ENCODE measurements at places on chromosomes 7 and 10. TPM values are rescaled to one million over a fixed set of nuclear protein-coding genes. Genes with fewer than 3 reads are reported as not detected.

Gene CLDN3
- polyA plus RNA-seq: 0.20 TPM

Gene FGL2
- 13.1 TPM for polyA plus RNA-seq

Gene GSTO1
- polyA plus RNA-seq: 38.6 TPM

DNA sequence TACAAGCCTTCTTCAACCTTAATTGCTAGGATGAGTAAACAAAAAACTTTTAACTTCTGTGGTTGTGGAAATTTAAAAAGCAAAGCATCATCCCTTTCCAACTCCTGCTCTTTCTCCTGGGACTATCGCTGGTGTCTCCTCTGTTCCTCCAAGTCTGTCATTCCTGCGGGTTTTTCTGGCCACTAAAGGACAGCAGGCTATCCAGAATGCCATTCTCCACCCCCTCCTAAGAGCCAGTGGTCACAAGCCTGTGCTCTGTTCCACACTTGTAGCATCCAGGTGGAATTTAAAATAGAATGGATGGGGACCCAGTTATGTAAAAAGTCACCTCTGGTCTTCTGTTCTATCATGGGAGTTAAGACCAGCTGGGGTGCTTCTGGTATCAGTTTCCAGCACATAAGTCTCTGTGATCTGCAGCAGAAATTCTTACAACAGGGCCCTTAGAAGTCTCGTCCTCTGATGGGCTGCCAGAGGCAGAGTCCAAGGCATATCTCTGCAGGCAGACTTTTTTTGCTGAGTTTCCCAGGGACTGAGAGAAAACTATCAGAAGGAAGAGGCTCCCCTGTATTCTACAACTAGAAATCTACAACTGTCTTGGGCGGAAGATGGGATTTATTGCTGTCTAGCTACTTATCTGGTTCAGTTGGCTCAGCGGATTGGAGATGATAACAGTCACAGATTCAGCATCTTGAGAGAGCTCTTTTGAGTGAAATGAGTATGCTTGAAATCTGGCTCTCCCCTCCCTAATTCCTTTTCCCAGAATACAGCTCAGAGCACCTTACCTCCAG, 5.1 kb upstream of the WNT16 start:
- DNase-seq: no peak

DNA sequence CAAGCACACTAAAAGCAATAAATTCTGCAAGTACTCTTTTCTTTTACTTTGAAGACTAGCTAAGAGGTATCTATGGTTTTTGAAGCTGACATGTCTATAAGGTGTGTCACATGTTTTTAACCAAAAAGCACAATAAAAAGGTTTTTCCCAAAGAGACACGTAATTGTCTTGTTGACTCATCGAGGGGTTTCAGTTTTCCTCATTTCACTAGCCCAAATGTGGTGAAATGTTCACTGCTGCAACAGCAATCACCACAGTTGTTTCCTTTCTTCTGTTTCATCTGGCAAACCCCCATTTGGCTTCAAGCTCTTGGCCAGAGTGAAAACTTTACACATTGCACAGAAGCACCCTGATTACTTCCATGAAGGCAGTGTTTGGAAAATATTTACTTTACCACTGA, 3.8 kb upstream of the HOXA4 start:
- DNase-seq: peak; percentile 89

GRCh38 chr10:120318862-120319261, 138.2 kb upstream of the PLPP4 start:
- no peak for DNase-seq

- no peak for DNase-seq
Measured at GRCh38 chr7:50803359-50804337, 21.0 kb upstream of the GRB10 start.

GRCh38 chr7:98186452-98187137, 24.6 kb upstream of the BHLHA15 start:
- peak; percentile 48 for DNase-seq

- DNase-seq: no peak
Measured at GRCh38 chr7:145497911-145498525, 618.6 kb upstream of the CNTNAP2 start.

- DNase-seq: peak; percentile 80
Measured at GRCh38 chr7:36128448-36129047, 24.5 kb upstream of the EEPD1 start.

All from muscle of leg (tissue), 16 donors.